CD4-positive, alpha-beta T cell treated with Interferon gamma for 1 hour (primary cell): ENCODE measurements at places on chromosomes 16 and 17.
A peak's percentile ranks its signal among the peaks of the same experiment; 100 is the strongest.

GRCh38 chr17:47204722-47205418, 4.3 kb upstream of the MYL4 start:
- DNase-seq: peak; percentile 40

DNA sequence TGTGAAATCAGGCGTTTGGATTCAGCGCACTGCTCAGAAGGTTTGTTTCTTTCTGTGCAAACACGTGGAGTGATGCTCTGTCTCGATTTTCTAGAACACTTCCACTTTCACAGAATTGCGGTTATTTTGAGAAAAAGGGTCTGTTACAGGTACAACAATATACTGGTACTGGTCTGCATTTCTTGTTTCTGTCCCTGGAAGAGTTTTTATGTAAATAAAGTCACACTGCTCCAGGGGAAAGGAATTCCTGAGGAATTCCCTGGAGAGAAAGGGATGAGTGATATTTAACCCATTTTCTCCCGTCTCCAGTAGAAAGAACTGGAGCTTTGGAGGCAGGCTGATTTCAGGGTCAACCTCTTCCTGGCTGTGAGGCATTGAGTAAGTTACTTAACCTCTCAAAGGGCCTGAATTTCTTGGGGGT, 16.2 kb upstream of the RMI2 start:
- no peak for DNase-seq

DNA sequence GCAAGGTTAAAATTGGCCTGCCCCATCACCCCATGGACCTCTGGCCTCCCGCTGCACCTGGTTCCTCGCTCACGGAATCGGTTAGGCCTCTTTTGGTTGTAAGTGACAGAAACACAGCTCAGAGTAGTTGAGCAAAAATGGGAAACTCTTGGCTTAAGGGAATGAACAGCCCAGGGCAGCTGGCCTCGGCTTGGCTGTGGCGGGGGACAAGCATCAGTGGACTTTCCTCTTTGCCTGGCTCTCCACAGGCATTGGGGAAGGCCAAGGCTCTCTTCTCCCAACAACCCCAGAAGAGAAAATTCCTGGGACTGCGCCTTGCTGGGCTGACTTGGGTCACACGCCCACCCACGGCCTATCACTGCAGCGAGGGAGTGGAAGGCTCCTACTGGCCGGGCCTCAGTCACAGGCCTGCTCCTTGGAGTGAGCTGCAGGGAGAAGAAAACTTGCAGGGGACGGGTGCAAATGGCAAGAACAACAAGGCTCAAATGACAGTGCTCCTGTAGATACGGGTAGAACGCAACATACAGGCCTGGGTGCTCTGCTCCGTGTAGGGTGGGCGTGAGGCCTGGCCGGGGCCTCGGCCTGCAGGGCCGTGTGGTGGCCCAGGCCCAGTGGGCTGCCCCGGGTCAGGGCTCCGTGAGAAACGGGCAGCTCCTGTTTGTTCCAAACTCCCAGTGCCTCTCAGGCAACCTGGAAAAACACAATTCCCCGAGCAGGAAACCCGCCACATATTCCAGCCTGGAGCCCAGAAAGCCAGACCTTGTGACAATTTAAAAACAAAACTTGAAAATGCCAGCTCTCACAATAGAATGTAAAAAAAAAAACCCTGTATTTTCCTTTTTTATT, 25.0 kb upstream of the ATP2A3 start:
- DNase-seq: no peak

DNA sequence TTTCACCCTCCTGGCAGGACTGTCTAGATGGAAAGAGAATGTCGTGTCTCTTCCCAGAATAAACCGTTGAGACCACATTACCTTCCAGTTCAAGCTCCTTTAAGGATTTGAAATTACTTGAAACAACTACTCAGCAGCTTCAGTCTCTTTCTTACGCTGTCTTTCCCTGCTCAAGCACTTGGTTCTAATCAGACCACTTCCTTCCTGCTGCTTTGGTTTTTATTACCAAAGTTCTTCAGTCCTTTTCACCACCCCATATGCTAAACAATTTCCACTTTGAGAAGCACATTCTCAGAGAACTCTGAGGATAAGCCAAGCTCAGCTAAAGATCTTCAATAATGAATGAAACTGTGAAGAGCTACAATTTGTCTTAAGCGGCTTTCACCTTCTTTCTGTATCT, 105.4 kb downstream of the STX8 start:
- DNase-seq: no peak

GRCh38 chr16:46730126-46730525, 18.0 kb downstream of the MYLK3 start:
- DNase-seq: no peak

DNA sequence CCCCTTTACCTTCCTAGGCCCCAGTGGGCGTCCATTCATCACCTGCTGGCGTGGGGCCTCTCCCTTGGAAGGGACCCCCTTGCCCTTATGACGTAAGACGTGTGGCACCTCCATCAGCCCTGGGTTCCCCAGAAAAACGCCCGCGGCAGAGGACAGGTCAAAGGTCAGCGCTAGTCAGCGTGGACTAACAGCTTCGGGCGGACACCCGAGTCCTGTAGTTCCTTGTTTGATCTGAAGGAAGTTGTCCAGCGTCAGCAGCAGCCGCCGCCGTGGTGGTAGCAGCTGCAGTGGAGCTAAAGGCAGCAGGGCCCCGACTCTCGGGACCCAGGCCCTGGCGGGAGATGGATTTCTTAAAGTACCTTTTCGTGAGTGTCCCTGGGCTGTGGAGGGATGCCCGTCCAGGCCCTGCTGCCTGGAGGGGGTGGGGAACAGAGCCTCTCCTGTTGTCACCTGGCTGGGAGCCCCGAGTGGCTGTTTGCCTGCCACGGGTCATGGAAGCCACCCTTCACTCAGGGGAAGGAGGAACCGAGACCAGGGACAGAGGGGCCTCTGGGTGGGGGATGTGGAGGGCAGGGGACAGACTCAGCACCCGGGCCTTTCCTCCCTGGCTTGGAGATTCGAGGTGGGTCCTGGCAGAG, 123.6 kb downstream of the OR1D5 start:
- DNase-seq: no peak

DNA sequence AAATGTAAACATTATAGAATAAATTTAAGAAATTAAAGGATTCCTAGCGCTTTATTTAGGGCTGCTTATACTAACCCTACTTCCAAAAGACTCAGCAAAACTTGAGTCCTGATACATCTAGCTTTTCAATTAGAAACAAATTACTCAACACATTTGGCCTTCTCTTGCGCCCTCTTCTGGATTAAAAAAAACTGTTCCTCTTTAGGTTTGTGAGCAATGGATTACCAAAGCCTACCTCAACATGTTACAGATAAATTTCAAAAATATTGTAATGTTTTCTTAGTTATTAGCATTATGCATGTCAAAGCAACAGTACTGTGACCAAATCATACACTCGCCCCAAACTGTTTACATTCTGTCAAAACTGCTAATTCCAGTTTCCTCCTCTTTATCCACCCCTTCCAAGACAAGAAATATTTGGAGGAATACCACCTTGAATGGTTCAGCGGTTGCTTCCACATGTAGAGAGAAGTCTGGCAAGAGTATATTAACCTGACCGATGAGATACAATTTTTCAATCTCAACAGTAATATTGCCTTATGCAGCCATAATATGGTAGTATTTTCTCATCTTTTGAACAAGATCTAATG, 2.7 kb downstream of the NUFIP2 start:
- DNase-seq: no peak

- no peak for DNase-seq
These were observed 158.2 kb upstream of the TOX3 start for GRCh38 chr16:52705122-52705521.
